Fibroblast of the conjunctiva (primary cell): ENCODE measurements at places on chromosomes 5 and 9.

GRCh38 chr5:129943936-129944335 lies 39.7 kb downstream of the CHSY3 start:
- no peak for DNase-seq

GRCh38 chr5:117188211-117188610 lies 613.6 kb upstream of the SEMA6A start:
- no peak for DNase-seq

DNA sequence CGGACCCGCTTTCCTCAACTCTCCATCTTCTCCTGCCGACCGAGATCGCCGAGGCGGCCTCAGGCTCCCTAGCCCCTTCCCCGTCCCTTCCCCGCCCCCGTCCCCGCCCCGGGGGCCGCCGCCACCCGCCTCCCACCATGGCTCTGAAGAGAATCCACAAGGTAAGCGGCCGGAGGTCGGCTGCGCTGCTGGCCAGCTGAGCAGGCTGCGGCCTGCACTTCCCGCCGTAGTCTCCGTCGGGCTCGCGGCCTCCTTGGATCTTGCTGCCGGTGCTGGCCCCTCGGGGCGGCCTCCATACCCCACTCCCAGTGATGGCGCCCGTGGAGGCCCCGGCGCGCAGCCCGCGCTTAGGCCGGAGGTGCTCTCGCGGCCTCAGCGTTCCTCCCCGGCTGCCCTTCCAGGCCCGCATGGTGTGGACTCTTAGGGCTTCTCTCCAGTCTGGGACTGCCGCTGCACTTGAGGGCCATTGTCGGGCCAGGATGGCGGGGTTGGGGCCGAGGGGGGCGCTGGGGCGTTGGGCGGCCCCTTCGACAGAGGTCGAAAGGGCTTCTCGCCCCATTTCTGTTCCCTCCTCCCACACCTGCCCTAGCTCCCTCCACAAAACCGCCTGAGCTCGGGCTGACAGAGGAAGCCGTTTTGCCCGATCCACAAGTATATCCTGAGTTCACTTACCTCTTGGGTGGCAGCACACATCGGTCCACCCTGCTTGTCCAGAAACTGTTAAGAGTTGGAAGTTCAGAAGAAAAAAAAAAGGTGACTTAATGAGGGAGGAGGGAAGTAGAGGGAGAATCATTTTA lies 714 bp downstream of the UBE2D2 start:
- DNase-seq, result no peak

- no peak for DNase-seq
Measured at GRCh38 chr5:151221574-151221973, 2.3 kb downstream of the CCDC69 start.

DNA sequence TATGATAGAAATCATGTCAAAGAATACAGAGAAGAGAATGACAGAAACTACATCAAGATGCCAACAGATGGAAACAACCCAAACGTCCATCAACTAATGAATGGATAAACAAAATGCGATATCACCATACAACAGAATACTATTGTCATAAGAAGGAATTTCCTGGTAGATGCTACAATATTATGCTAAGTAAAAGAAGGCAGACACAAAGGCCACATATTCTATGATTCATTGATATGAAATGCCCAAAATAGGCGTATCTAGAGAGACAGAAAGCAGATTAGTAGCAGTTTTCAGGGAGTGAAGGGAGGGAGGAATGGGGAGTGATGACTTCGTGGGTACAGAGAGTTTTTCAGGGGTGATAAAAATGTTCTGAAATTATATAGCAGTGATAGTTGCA lies 58.3 kb upstream of the AKNA start:
- DNase-seq, result no peak

DNA sequence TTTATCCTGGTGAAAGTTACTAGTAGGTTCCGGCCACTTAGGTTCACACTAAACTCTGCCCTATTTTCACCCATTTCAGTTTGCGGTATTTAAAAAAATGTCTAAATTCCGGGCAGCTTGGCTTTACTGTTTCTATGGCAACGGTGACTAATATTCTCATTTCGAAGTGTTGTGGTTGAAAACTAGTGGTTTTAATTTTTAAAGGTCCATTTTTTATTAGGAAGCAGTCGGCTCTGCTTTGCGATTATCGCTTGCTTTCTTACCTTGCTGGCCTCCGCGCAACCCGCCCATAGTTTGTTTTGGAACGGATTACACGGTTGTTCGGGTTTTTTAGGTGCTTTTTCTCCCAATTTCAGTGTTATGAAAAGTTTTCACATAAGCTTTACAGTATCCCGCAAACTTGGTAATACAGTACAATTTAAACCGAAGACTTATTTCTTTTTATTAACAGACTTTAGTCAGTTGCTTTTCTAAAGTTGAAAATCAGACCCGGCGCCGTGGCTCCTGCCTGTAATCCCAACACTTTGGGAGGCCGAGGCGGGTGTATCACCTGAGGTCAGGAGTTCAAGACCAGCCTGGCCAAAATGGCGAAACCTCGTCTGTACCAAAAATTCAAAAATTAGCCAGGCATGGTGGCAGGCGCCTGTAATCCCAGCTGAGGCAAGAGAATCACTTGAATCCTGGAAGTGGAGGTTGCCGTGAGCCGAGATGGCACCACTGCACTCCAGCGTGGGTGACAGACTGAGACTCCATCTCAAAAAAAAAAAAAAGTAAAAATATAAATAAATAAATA lies 1.6 kb downstream of the KDM4C start:
- DNase-seq, result peak; percentile 78

- no peak for DNase-seq
Measured at GRCh38 chr5:156446526-156446925, 119.6 kb downstream of the SGCD start.

DNA sequence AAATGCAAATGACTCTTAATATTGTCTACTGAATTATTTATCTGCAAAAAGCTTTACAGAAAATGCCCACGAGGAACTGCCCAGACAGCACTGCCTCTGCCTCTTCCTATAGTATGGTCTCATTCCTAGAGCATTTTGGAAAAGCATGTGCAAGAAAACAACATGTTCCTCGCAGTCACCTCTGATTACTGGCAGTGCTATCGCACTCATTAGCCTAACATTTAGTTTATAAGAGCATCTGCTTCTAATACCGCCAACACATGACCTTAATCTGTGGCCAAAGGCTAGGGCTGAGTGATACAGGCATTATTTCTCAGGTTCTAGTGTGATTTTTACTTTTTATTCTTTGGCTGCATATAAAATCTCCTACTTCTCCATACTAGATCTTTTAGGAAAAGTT lies 259.2 kb downstream of the FBXL17 start:
- DNase-seq, result no peak

GRCh38 chr9:117276444-117276843 lies 138.4 kb downstream of the ASTN2 start:
- no peak for DNase-seq

GRCh38 chr5:17151686-17152085 lies 65.7 kb upstream of the BASP1 start:
- DNase-seq, result no peak

- no peak for DNase-seq
Measured at GRCh38 chr5:14428302-14429081, 153.1 kb upstream of the OTULINL start.

DNA sequence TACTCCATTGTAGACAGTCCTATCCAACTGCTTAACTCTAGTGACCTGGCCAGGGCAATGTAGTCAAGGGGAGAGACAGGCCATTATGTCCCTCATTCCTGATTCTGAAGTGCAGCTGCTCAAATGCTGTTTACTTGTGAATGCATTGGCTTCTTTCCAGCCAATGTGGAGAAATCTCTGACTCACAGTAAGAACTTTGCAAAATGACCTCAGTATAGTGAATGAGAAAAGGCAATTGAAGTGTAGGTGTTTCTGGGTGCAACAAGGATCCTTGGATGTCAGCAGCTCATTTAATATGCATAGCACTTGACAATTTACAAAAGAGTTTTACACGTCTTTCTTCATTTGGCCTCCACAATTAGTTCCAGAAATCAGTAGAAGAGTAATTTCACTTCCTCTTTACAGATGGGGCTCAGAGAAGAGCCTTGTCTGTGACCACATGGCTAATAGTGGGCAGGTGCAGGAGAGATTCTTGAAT lies 367.2 kb downstream of the OSTF1 start:
- DNase-seq, result no peak

DNA sequence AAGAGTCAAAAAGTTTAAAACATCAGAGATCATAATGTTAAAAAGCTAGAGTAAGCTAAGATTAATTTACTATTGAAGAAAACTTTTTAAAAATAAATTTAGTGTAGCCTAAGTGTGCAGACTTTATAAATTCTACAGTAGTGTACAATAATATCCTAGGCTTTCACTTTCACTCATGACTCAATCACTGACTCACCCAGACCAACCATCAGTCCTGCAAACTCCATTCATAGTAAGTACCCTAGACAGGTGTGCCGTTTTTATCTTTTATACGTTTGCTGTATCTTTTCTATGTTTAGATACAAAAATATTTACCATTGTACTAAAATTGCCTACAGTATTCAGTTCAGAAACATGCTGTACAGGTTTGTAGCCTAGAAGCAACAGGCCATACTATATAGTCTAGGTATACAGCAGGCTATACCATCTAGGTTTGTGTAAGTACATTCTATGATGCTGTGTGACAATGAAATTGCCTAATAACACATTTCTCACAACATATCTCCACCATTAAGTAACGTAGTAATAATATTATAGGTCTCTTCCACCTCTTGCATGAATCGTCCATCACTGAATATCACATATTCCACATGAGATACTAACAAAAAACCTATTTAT lies 59.2 kb downstream of the MEGF9 start:
- no peak for DNase-seq

DNA sequence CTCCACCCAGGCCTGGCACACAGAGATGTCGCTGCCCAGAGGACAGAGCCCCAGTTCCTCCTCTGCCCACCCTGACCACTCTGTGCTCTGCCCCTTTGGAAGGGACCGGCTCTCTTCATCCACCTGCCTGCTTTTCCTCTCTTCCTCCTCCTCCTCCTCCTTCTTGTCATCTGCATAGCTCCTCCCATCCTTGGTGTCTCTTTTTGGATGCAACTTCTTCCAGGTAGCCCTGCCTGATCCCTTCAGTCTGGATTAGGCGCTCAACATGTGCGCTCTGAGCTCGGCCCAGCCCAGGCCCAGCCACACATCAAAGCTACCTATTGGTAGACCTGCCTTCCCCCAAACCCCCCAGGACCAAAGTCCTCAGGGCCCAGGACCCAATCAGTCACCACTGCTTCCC lies 52.6 kb upstream of the RXRA start:
- DNase-seq, result no peak

GRCh38 chr9:79694208-79694607 lies 122.4 kb downstream of the TLE4 start:
- no peak for DNase-seq

DNA sequence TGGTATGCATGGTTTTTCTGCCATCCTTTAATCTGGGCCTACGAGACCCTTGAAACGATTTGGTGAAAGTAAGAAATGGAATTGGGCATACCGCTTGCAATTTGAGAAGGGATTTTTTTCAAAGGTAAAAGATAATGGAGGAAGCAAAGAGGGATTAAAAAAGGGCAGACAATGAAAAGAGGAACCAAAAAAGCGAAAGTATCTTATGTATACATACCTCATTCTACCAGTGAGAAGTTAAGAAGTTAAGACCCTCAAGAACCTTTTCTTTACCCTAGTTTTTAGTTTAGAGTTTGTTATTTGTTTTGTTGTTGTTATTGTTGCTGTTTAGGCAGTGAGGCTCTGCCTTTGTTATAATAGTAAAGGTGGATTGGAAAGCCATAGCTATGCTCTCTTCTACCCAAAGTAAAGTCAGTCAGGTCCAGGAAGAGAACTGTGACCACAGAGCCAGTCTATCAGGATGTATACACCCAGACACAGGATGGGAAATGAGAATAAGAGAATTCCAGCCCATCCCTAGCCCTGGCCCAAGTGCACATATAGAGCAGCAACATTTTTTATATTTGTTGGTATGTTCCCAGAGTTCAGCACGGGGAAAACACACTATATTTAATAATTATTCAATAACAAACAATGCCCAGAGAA lies 166.6 kb downstream of the RFX3 start:
- DNase-seq, result no peak

DNA sequence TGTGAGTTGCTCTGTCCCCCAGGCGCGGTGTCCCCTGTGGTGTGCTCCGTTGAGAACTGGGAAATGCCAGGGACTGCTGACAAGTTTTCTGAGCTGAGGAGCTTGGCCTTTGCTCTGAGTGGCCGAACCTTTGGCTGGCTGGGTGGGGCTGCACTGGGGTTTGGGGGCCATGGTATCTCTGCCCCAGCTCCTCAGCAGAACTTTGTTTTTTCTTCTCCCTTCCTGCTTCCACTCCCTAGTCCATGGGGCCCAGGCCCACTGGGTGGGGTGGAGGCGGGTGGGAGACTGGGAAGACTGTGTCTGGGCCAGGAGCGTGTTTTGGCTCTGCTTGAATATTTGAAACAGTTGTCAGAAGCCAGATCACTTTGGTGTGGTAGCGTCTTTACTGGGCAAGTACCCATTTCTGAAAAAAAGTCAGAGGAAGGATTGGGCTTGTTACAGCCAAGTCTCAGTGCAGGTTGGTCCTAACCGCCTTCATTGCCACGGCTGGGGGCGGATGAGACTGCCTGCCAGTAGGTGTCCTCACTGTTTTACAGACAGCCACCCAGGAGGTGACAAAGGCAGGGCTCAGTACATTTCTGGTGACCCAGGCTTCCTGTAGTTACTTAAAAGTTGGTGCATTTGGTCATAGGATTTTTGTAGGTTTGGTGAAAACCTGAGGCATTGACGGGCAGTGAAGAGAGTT lies 92.7 kb downstream of the DAB2IP start:
- DNase-seq, result peak; percentile 23

- no peak for DNase-seq
Measured at GRCh38 chr5:111224561-111225345, 569 bp downstream of the CAMK4 start.

- DNase-seq, result no peak
Measured at GRCh38 chr9:129140397-129141065, 29.3 kb downstream of the PTPA start.

- no peak for DNase-seq
Measured at GRCh38 chr5:59301727-59302126, 591.8 kb downstream of the PDE4D start.

DNA sequence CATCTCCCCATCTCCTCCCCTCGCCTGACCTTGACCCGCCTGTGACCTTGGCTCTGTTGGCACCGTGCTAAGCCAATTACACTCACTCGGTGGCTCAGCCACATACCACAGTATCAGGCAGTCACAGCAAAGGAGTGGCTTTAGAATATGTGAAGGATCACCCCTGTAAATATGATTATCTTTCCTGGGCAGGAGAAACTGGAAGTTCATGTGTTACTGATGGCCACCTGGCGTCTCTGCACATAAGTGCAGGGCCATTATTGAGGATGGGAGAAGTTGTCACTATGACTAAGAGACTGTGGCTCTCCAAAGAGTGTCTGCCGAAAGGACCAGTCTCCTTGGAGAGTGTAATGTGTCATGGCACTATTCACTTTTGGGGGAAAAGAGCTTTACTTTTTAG lies 116.9 kb upstream of the S1PR3 start:
- no peak for DNase-seq

GRCh38 chr5:35919191-35919590 lies 19.2 kb downstream of the CAPSL start:
- peak; percentile 69 for DNase-seq
